ENCODE measurements at places on chromosomes 7 and 10.

GRCh38 chr7:70704831-70705346, 427.1 kb upstream of the GALNT17 start:
- no peak for DNase-seq
- H3K4me1 ChIP-seq: peaks cover 48% of the 10 kb centered on the region
- H3K36me3 ChIP-seq: peaks cover 12% of the 10 kb centered on the region
- no peak overlapping the region for H3K4me3 ChIP-seq
- H3K27ac ChIP-seq: no peak overlapping the region

GRCh38 chr7:1362301-1362700, 97.0 kb downstream of the MICALL2 start:
- H3K36me3 ChIP-seq: no peaks in the 10 kb centered on the region
- H3K4me1 ChIP-seq: no peaks in the 10 kb centered on the region
- DNase-seq: no peak
- H3K27me3 ChIP-seq: peaks cover 18% of the 10 kb centered on the region
- H3K27ac ChIP-seq: no peak overlapping the region
- H3K4me3 ChIP-seq: no peak overlapping the region

DNA sequence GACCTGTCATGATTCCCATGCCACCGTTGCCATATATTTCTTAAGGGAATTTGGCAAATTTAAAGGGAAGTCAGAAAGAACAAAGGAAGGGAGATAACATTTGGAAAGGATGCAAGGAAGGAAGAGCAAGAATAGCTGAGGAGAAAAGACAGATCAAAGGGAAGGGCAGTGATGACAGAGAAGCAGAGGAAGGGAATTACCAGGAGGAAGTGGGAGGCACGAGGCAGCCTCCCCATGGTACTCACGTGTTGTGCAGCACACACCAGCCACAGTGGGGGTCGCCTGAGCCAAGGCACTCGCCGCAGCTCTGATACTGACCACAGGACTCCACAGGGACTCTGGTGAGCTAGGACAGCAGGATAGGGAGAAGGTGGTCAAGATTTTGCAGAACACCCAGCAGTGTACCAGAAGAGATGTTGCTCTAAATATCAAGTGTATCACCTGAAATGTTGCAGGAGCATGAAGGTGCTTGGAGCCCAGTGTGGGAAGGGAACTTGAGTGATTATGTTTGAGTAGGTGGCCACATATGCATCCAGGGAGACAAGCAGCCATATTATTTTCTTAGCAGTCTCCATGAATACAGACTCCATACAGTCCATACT, 335.3 kb downstream of the PLXNA4 start:
- no peak for DNase-seq
- H3K4me1 ChIP-seq: no peaks in the 10 kb centered on the region
- no peak overlapping the region for H3K27ac ChIP-seq
- H3K36me3 ChIP-seq: no peaks in the 10 kb centered on the region
- no peak overlapping the region for H3K4me3 ChIP-seq
- peaks cover 19% of the 10 kb centered on the region for H3K27me3 ChIP-seq

GRCh38 chr7:12769444-12769843, 82.0 kb downstream of the ARL4A start:
- peaks cover 19% of the 10 kb centered on the region for H3K27me3 ChIP-seq
- DNase-seq: no peak
- H3K36me3 ChIP-seq: no peaks in the 10 kb centered on the region
- H3K27ac ChIP-seq: no peak overlapping the region
- H3K4me1 ChIP-seq: no peaks in the 10 kb centered on the region

DNA sequence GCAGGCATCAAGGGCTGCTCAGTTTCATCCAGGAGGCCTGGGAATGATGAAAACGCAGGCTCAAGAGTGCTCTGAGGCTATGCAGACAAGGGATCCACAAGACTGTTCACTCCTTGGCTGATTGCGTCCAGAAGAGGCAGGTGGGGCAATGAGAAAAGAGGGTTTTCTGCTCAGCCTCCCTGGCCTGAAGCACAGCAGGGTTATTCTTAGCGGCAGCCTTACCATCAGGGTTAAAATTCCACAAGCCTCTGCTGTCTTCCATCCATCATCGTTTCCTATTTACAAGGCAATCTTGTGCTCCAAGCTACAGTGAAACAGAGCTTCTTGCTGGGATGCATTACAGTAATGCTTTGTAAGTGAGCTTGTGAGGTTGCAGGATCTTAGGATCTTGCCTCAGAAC, 129.4 kb upstream of the SHH start:
- H3K36me3 ChIP-seq: peaks cover 2% of the 10 kb centered on the region
- H3K27ac ChIP-seq: no peak overlapping the region
- no peak overlapping the region for H3K4me3 ChIP-seq

- no peak overlapping the region for H3K27ac ChIP-seq
- no peaks in the 10 kb centered on the region for H3K4me1 ChIP-seq
- no peak for DNase-seq
- H3K4me3 ChIP-seq: no peak overlapping the region
- no peaks in the 10 kb centered on the region for H3K36me3 ChIP-seq
- peaks cover 30% of the 10 kb centered on the region for H3K27me3 ChIP-seq
These were observed 290.9 kb downstream of the SDK1 start for GRCh38 chr7:3591944-3592343.

DNA sequence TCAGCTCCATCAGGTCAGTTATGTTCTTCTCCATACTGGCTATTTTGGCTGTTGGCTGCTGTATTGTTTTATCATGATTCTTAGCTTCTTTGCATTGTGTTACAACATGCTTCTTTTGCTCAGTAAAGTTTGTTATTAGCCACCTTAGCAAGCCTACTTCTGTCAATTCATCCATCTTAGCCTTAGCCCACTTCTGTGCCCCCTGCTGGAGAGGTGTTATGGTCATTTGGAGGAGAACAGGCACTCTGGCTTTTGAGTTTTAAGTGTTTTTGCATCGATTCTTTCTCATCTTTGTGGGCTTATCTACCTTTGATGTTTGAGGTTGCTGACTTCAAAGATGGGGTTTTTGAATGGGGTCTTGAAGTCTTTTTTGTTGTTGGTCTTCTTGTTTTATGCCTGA, 204.6 kb upstream of the FOXP2 start:
- H3K4me1 ChIP-seq: no peaks in the 10 kb centered on the region
- H3K36me3 ChIP-seq: no peaks in the 10 kb centered on the region
- no peak for DNase-seq
- no peak overlapping the region for H3K27ac ChIP-seq
- no peak overlapping the region for H3K4me3 ChIP-seq

- peaks cover 24% of the 10 kb centered on the region for H3K4me1 ChIP-seq
- no peak overlapping the region for H3K4me3 ChIP-seq
- no peaks in the 10 kb centered on the region for H3K36me3 ChIP-seq
These were observed 107.4 kb downstream of the ZEB1 start for GRCh38 chr10:31426401-31426800.

GRCh38 chr7:94525923-94526322, 16.3 kb downstream of the CASD1 start:
- DNase-seq: no peak

- no peaks in the 10 kb centered on the region for H3K36me3 ChIP-seq
- no peaks in the 10 kb centered on the region for H3K4me1 ChIP-seq
- H3K27ac ChIP-seq: no peak overlapping the region
These were observed 363.2 kb downstream of the PRPF18 start for GRCh38 chr10:13949844-13950542.

- H3K4me1 ChIP-seq: no peaks in the 10 kb centered on the region
- H3K36me3 ChIP-seq: peaks cover 2% of the 10 kb centered on the region
- H3K27me3 ChIP-seq: no peaks in the 10 kb centered on the region
- H3K27ac ChIP-seq: no peak overlapping the region
- DNase-seq: no peak
These were observed 117.2 kb downstream of the SRI start for GRCh38 chr7:88102675-88103074.

- no peak overlapping the region for H3K27ac ChIP-seq
- DNase-seq: no peak
- H3K4me3 ChIP-seq: no peak overlapping the region
- H3K27me3 ChIP-seq: no peaks in the 10 kb centered on the region
These were observed 49.4 kb downstream of the HTRA1 start for GRCh38 chr10:122510736-122511135.

GRCh38 chr10:110399965-110400933, 95.5 kb upstream of the SMNDC1 start:
- H3K4me3 ChIP-seq: no peak overlapping the region
- H3K4me1 ChIP-seq: no peaks in the 10 kb centered on the region
- no peaks in the 10 kb centered on the region for H3K36me3 ChIP-seq
- no peak overlapping the region for H3K27ac ChIP-seq

GRCh38 chr7:157436076-157436475, 99.3 kb downstream of the DNAJB6 start:
- no peak overlapping the region for H3K27ac ChIP-seq
- no peak overlapping the region for H3K4me3 ChIP-seq
- H3K4me1 ChIP-seq: peaks cover 24% of the 10 kb centered on the region
- no peaks in the 10 kb centered on the region for H3K36me3 ChIP-seq
- no peak for DNase-seq

GRCh38 chr10:46091828-46092523, 45.9 kb upstream of the MSMB start:
- H3K27ac ChIP-seq: no peak overlapping the region
- H3K27me3 ChIP-seq: no peaks in the 10 kb centered on the region
- no peak for DNase-seq
- peak overlapping the region; percentile 8 for H3K4me3 ChIP-seq
- peaks cover 18% of the 10 kb centered on the region for H3K4me1 ChIP-seq

GRCh38 chr7:5282543-5283316, at the start of gene SLC29A4:
SLC29A4 (plus strand) TSS chr7:5282943; CDS start chr7:5287817, 4,874 bp downstream.
- no peak for DNase-seq
- H3K27ac ChIP-seq: no peak within 1 kb of the TSS
- H3K4me3 ChIP-seq: no peak within 1 kb of the TSS

- H3K4me3 ChIP-seq: peak overlapping the region; percentile 82
- H3K27ac ChIP-seq: peak overlapping the region; percentile 88
- peaks cover 18% of the 10 kb centered on the region for H3K4me1 ChIP-seq
- peaks cover 5% of the 10 kb centered on the region for H3K36me3 ChIP-seq
- no peaks in the 10 kb centered on the region for H3K27me3 ChIP-seq
These were observed 34.7 kb downstream of the MRPS24 start for GRCh38 chr7:43834463-43835251.

DNA sequence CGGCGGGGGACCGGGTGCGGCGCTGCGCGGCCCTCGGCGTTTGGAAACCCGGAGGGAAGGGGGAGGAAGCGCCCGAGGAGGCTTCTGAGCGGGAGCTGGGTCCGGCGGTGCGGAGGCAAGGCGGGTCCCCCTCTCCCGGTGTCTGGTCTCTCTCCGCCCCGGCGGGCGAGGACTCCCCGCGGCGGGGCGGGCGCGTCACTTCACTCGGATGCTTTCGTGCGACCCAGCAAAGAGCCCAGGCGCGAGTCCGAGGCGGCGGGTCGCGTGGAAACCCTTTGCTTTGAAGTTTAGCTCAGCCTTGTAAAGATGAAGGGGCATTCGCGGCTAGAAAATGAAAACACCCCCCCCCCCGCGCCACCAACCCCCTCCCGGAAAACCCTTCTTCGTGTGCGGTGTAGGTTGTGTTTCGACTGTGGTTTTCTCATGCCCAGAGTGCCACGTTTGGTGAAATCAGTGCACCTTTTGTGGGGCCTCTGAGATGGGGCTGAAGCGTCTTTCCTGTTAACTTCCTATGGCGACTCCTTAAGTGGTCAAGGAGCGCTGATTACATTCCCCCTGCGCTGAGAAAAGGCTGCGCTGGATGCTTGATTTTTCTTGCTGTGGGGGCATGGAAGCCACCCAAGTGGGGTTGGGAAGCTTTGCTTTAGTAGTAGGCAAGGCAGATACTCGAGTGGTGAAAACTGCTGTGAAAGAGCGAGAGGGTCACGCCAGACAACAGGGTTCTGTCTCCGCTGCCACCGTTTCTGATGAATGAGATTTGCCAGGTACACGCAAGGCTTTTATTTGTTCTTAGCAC, 876 bp downstream of the GNAI1 start:
- no peaks in the 10 kb centered on the region for H3K4me1 ChIP-seq
- no peaks in the 10 kb centered on the region for H3K36me3 ChIP-seq
- peak overlapping the region; percentile 57 for H3K4me3 ChIP-seq
- no peak overlapping the region for H3K27ac ChIP-seq
- peaks cover 27% of the 10 kb centered on the region for H3K27me3 ChIP-seq

- no peaks in the 10 kb centered on the region for H3K4me1 ChIP-seq
- H3K4me3 ChIP-seq: no peak overlapping the region
- DNase-seq: no peak
- H3K27me3 ChIP-seq: no peaks in the 10 kb centered on the region
These were observed 95.4 kb downstream of the HIBADH start for GRCh38 chr7:27567266-27567665.

GRCh38 chr7:137135654-137136350, 207.7 kb downstream of the PTN start:
- H3K27ac ChIP-seq: no peak overlapping the region
- no peaks in the 10 kb centered on the region for H3K36me3 ChIP-seq
- no peaks in the 10 kb centered on the region for H3K4me1 ChIP-seq
- H3K27me3 ChIP-seq: no peaks in the 10 kb centered on the region
- H3K4me3 ChIP-seq: no peak overlapping the region
- no peak for DNase-seq

DNA sequence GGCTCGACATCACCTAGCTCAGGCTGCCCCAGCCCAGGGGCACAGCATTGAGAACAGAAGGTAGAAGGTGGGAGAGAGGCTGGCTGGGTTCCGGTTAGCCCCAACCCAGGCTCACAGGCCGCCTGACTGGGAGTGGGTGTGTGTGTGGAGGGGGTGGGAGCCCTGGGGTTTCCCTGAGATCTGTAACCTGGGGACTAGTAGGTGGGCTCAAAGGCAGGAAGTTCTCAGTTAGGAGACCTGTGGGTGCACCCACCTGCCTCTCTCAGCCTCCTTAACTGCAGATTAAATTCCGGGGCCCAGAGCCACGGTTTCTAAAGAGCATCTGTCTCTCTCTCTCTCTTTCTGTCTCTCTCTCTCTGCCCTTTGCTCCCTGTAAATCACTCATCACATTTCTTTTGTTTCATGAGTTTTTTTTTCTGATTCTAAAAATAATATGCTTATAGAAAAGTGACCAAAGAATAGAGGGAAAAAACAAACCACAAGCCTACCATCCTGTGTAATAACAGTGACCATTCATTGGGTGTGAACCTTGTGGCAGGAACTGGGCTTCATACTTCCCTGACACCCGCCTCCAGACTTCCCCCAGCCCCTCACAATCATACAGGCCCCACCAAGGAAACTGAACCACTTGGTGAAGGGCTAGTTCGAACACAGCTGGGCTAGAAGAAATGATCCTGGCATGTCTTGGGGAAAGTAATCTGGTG, 83.4 kb upstream of the SMNDC1 start:
- peak overlapping the region; percentile 83 for H3K27ac ChIP-seq
- H3K27me3 ChIP-seq: no peaks in the 10 kb centered on the region
- DNase-seq: no peak
- no peak overlapping the region for H3K4me3 ChIP-seq
- peaks cover 4% of the 10 kb centered on the region for H3K36me3 ChIP-seq

GRCh38 chr10:68348265-68348741, 15.6 kb upstream of the PBLD start:
- H3K27ac ChIP-seq: peak overlapping the region; percentile 10
- DNase-seq: peak; percentile 14
- no peak overlapping the region for H3K4me3 ChIP-seq
- H3K4me1 ChIP-seq: no peaks in the 10 kb centered on the region
- H3K36me3 ChIP-seq: peaks cover 38% of the 10 kb centered on the region
- no peaks in the 10 kb centered on the region for H3K27me3 ChIP-seq

GRCh38 chr10:6296828-6297251, 94.1 kb downstream of the PFKFB3 start:
- H3K27ac ChIP-seq: no peak overlapping the region
- DNase-seq: no peak
- H3K4me1 ChIP-seq: peaks cover 20% of the 10 kb centered on the region
- H3K36me3 ChIP-seq: peaks cover 4% of the 10 kb centered on the region

Data from central memory CD8-positive, alpha-beta T cell (primary cell).